Activated T-cell treated with anti-CD3 and anti-CD28 coated beads for 1 hour (primary cell): ENCODE measurements at places on chromosomes 4 and X.

DNA sequence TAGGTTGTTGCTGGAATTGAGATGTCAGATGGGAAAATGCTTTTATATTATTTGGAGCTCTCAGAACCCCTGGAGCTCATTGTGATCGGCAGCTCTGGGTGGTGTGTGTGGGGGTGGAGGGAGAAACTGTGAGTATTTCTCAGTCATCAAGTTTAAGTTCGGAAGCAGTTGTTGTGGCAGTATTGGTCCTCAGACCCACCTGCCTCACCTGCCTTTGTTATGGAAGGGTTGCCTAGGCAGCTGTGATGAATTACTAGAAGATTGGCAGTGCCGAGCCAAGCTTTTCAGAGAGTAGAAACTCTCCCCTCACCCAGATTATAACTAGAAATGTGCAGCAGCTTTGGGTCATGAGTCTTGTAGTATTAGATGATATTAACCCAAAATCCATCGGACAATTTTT lies 9.5 kb downstream of the IGSF1 start:
- no peak for DNase-seq

DNA sequence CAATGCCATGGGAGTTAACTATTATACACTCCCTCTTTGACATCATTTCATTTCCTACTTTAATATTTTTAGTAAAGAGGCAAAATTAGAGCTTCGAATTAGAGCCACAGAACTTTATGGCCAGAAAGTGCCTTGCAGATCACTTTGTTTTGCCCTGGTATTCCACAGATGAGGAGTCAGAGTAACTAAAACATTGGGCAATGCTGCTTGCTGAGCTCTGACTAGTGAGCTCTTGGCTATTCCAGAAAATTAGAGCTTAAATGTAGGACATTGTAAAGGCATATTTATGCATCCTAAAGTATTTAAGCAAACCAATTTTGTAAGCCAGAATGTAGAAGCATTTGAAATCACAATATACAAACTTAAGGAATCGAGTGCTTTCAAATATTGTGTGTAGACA lies 6.3 kb upstream of the ZNF827 start:
- DNase-seq = no peak

GRCh38 chrX:31353095-31353494 lies 281.3 kb upstream of the FTHL17 start:
- DNase-seq = no peak

DNA sequence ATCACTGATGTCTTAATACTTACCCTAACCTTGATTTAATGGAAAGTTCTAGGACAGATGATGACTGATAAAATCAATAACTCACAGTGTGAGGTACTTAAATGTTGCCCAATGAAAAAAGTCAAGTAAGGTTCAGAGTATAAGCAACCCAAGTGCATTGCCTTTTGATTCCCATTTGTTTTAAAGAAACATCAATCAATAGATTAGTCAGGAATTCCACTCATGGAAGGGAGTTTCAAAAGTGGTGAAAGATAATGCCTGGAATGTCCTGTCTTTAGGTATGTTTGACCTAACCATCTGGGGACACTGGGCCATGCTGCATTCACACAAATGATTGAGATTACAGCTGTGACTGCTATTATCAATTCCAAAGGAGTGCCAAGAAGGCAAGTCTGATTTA lies 259.7 kb downstream of the PPARGC1A start:
- no peak for DNase-seq

- DNase-seq = no peak
Measured at GRCh38 chrX:69396916-69397315, 107.2 kb upstream of the NALF2 start.

GRCh38 chr4:8867624-8868320 lies 3.9 kb downstream of the HMX1 start:
- DNase-seq = no peak

- no peak for DNase-seq
Measured at GRCh38 chrX:15475486-15475885, 17.6 kb downstream of the PIR start.

GRCh38 chr4:6688879-6689505 lies 4.7 kb upstream of the S100P start:
- DNase-seq = peak; percentile 59

DNA sequence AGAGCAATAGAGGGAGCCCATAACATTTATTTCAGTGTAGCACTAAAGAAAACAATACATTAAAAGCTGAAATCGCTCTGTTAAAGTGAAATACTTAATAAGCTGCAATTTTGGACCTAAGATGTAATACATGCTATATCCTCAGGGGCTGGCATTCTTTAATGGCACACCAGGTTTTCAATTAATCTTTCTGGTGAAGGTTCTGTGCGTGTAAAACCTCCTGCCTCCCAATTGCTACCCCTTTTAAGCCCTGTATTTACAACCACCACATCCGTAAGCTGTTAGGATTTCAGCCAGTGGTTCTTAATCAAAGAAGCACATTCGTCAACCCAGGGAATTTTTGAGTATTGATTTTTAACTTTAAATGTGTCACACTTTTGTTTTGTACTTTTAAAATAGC lies 7.6 kb upstream of the COMMD8 start:
- DNase-seq = no peak

- DNase-seq = no peak
Measured at GRCh38 chrX:119399772-119400101, 601 bp downstream of the SLC25A43 start.

- DNase-seq = no peak
Measured at GRCh38 chr4:163600727-163601126, 106.2 kb downstream of the TMA16 start.
